ENCODE measurements at places on chromosomes 1 and 21.

DNA sequence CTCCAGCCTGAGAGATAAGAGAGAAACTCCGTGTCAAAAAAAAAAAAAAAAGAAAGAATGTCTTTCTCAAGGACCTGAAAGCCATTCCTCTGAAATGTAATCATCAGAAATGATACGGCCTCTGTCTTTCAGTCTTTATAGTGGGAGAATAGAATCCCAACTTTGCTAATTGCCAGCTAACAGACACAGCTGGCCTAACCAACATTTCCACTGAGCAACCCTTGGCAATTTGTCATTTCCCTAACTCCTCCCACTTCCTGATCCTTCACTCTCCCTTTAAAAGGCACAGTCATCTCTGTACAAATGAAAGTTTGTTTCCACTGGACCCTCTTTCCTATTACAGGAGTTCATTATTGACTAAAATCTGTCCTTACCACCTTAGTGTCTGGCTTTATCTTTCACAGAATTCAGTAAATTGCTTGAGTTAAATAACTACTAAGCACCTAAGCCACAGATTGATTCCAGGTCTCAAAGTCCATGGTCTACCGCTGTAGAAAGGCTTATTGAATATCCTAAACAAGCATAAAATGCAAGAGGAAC lies 4.3 kb upstream of the CBR1 start:
- DNase-seq: no peak

- DNase-seq: no peak
Observed at GRCh38 chr1:180849031-180849775, 63.5 kb upstream of the KIAA1614 start.

DNA sequence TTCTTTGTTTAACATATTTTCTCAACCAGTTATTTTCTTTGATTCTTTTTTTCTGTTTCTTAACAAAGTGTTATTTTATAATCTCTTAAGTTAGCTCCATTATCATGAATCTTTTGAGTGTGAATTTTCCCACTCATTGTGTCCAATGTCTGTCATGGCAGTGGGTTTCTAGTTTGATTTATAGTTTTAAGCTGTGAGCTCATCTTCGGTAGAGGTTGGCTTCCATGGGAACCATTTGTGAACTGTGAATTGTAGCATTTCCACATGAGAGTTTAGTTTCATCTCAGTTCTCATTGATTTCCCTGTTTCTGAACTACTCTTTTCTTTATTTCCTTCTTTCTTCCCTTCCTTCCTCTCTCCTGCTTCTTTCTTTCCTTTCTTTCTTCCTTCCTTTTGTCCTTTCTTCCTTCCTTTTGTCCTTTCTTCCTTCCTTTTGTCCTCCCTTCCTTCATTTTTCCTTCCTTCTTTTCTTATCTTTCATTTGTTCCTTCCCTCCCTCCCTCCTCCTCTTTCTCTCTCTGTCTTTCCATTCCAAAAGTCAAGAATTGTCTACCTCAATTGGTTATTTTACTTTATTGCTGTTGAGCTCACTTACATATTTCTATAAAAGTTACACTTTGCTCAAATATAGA lies 3.0 kb upstream of the CRB1 start:
- DNase-seq: no peak

DNA sequence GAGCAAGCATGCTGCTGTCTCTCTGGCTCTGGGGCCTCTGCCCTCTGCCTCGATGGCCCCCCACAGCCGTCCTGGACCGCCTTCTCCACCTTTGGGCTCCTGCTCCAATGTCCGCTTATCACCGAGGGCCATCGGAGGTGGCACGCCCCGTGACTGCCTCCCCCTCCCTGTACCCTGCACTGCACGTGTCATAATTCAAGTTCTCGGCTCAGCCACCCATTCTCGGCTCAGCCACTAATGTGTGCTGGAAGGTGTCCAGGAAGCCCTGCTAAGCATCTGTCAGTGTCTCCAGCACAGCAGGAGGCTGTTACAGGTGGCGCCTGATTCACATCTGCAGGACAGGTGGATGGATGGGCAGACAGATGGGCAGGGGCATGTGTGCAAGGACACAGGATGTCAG lies 45.5 kb downstream of the TP73 start:
- peak; percentile 87 for DNase-seq

DNA sequence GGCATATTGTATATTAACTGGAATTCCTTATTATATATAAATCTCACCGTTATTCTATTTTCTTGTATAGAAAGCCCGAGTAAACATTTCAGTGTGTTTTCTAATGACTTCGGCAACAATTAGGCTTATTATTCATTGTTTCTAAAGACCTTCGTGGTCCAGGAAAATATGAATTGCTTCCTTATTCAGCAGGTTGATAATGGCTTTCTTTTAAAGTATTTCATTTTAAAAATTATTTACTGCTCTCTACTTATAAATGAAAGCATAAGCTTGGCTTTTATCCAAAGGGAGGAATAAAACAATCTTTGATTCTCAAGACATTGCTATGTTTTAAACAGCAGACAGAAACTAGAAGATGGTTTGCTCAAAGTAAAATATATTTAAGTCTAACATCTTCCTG lies 198.4 kb upstream of the RGS18 start:
- DNase-seq: no peak

DNA sequence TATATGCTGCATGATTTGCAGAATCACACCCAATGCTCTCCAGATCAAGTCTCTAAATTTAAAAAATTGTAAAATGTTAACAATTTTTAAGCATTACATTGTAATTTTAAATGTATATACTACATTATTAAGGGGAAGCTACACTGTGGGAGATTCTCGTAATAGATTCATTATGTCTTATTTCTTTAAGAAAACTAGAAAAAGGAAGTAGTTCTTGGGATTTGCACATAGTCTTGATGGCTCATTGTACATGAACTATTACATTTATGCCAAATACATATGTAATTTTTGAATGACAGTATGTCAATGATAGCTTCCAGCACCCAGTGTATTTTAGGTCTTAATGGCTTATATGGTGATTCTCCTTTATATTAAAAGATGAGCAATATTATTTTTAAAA lies 250.3 kb downstream of the PTPRC start:
- no peak for DNase-seq

GRCh38 chr1:105083611-105084010 lies 1333.9 kb downstream of the AMY1C start:
- DNase-seq: no peak

DNA sequence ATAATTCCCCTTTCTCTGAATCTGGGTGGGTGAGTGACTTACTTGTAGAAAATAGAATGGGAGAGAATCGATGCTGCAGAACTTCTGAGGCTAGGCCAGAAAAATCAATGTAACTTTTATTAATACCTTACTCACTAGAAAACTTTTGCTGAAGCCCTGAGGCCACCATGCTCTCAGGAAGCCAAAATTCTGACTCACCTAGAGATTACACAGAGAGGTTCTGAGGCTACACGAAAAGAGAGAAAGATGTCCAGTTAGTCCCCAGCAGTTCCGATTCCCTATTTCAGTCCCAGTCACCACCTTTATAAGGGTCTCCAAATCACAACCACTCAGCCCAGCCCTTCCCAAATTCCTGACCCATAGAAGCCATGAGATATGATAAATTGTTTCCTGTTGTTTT lies 135.2 kb downstream of the NTPCR start:
- no peak for DNase-seq

GRCh38 chr21:41209016-41209619 lies 41.2 kb downstream of the BACE2 start:
- no peak for DNase-seq

- peak; percentile 100 for DNase-seq
Observed at GRCh38 chr1:150876119-150876454, 312 bp downstream of the ARNT start.

DNA sequence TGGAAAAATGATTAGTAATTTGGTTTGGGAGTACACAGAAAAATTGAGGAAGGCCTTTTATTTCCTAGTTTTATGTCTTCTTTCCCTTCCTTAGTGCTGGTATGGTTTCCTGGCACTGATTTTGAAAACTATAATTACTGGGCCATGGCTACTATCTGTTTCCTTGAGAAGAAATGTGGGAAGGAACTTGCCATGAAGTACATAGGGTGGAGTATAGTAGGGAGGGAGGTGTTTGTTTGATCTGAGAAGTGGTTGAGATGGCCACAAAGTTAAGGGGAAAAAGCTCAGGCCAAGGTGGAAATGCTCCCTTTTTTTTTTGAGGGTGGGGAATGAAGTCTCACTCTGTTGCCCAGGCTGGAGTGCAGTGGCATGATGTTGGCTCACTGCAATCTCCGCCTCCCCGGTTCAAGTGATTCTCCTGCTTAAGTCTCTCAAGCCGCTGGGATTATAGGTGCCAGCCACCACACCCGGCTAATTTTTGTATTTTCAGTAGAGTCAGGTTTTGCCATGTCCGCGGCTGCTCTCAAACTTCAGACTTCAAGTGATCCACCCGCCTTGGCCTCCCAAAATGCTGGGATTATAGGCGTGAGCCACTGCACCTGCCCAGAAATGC lies 11.3 kb downstream of the HJV start:
- DNase-seq: no peak

GRCh38 chr1:9691108-9691445 lies 39.5 kb downstream of the PIK3CD start:
- no peak for DNase-seq

- no peak for DNase-seq
Observed at GRCh38 chr1:166705376-166706289, 133.6 kb upstream of the POGK start.

- no peak for DNase-seq
Observed at GRCh38 chr1:65003316-65003664, 36.9 kb upstream of the JAK1 start.
